ENCODE measurements at places on chromosomes 3 and 15.
A peak's percentile ranks its signal among the peaks of the same experiment; 100 is the strongest.

DNA sequence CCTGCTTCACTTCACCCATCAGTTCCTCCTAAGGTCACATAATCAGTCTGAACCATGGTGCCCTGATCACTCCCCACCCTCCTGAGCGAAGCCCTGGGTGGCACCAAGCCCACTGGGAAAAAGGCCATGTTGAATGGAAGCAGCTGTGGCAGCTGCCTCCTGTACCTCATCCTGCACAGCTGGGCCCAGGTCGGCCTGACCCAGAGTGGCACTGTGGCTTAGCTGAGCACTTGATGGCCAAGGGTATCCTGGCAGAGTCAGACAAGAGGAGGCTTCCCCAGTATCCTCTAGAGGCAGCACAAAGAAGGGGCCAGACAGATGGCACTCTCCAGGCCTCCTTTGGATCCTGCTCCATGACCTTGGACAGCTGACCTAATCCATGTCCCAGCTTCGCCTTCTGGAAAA is 68.4 kb downstream of the TLE3 start:
- no peak for DNase-seq

DNA sequence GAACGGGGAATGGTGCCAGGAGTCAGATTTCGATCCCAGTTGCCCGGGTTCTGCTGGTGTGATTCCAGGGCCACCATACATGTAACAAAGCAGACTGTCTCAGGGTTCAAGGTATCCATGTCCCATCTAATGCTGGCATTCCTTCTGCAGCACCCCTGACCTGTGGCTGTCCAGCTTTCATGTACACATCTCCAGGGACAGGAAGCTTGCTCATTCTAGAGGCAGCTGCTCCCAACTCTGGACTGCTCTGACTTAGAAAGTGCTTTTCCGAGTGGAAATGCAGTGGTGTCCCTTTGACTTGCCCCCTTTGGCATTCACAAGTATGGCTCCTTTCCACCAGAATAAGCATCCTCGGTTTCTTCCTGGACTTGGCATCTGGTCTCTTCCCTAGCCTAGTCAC is 30.9 kb downstream of the PML start:
- DNase-seq, result no peak

GRCh38 chr3:55170444-55170843 is 242.6 kb upstream of the LRTM1 start:
- no peak for DNase-seq

- DNase-seq, result no peak
Observed at GRCh38 chr3:16932877-16933276, 48.1 kb downstream of the PLCL2 start.

DNA sequence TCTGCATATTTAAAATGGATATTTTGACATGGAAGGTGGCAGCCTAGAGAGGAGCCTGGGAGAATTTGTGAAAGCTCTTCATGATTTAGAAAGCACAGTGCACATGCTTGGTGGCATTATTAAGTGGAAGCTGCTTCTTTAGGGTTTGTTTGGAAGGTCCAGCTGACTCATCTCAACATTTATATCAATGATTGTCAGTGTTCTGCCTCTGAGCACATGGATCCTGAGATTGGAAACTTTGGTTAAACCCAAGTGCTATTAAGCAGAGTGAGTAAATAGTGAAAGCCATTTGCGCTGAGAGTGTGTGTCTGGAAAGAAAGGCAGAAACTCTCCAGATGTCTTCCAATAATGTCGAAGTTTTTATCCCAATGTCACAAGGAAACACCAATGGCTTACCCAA is 7.4 kb downstream of the NOX5 start:
- no peak for DNase-seq

- no peak for DNase-seq
Observed at GRCh38 chr15:49041426-49041825, 4.8 kb downstream of the SECISBP2L start.

GRCh38 chr3:117011687-117012250 is 302.2 kb downstream of the TUSC7 start:
- DNase-seq, result no peak

- no peak for DNase-seq
Observed at GRCh38 chr3:177968891-177969290, 567.3 kb upstream of the KCNMB2 start.

DNA sequence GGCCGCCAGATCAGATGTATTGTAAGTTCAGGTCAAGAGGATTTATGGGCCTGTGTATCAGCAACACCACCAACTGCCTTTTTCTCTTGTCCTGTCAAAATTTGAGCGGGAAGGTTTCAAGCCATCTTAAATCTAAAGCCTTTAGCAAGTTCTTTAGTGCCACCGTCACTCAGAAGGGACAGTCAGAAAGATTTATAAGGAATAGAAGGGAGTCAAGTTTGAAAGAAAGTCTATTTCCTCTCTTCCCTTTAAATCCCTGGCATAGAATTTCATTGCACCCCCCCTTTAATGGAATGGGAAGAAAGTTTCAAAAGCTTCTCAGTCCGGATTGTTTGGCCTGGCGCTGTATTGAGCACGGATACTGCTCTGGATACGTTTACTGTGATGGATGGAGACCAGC is 359.4 kb downstream of the FEZF2 start:
- DNase-seq, result no peak

DNA sequence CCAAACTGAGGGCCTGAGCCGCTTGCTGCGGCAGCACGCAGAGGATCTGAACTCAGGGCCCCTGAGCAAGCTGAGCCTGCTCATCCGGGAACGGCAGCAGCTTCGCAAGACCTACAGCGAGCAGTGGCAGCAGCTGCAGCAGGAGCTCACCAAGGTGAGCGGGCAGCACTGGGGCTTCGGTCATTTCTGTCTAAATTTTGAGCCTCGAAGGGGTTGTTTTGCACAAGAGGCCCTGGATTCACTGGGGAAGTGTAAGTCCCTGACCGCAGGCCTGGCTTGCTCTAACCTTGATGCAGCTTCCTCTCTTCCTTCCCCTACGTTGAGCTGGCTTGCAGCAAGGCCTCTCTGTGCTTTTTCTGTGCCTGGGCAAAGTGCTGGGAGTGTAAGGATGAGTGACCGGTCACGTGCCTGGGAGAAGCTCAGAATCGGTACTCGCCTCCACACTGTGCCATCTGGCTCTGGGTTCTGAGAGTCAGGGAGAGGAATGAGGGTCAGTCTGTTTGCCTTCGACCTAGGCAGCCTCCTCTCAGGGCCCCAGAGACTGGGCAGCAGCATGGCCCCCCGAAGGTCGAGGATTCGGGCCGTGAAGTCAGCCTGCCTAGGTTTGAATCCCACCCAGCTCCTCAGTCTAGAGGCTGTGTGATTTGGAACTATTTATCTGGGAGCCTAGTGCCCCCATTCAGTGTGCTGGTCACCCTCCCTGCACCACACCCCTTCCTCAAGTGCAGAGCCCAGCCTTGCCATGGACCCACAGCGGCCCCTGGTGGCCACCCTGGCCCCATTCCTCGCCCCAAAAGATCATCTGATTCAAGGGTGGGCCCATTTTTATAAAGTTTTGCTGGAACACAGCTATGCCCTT is 1.4 kb downstream of the FES start:
- DNase-seq, result peak; percentile 85

GRCh38 chr15:76575274-76575673 is 238.7 kb downstream of the ISL2 start:
- DNase-seq, result no peak

- no peak for DNase-seq
Observed at GRCh38 chr3:4759689-4760312, 219.4 kb upstream of the BHLHE40 start.

DNA sequence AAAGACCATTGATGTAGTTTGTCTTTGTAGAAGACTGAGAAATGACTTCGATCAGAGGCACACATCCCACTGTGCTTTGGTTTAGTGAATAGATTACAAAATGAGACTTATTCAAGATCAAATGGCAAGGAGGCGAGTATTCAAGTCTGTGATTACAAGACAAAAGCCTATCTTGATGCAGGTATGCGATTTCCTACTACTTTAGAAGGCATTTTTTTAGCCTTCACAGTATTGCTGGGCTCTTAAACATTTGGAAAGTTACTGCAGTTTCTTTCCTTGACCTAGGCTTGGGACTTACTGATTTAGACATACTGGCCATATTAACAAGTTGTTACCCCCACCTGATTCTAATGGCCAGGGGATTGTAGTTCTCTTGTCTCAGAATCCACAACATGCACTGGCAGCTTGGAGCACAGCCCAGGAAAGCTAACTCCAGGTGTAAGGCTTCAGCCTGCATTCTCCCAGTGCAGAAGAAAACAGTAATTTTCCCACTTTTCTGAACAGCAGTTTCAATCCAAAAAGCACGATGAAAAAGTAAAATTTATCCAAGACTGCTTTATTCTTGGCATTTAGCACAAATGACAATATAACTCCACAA is 311.6 kb downstream of the EPHA6 start:
- DNase-seq, result no peak

DNA sequence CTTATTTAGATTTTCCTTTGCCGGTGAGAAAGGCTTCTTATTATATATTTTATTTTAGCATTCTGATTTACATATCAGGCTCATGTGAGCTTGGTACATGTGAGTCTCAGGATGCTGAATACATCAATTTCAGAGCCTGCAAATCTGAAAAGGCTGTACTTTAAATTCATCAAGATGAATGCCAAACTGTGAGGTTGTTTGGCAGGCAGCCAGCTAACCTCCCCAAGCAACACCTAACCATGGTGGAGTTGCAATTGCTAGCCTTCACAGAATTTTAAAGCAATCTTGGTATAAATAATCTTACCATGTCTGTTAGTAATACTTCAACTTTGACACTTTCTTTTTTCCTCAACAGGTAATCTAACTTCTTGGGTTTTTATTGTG is 252.5 kb downstream of the CDIN1 start:
- no peak for DNase-seq

- DNase-seq, result no peak
Observed at GRCh38 chr3:31724651-31725050, 191.9 kb downstream of the STT3B start.

DNA sequence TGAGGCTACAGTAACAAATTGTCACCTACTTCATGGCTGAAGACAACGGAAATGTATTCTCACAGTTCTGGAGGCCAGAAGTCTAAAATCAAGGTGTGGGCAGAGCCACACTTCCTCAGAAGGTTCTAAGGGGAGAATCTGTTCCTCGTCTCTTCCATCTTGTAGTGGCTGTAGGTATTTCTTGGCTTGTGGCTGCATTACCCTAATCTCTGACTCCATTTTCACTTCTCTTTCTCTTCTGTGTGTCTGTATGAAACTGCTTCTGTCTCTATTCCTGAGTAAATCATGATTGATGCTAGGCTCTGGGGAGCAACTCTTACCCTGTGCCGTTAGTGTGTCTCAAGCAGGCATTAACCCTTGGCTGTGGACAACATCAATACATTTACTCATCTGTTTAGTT is 164.7 kb downstream of the SQOR start:
- DNase-seq, result no peak

DNA sequence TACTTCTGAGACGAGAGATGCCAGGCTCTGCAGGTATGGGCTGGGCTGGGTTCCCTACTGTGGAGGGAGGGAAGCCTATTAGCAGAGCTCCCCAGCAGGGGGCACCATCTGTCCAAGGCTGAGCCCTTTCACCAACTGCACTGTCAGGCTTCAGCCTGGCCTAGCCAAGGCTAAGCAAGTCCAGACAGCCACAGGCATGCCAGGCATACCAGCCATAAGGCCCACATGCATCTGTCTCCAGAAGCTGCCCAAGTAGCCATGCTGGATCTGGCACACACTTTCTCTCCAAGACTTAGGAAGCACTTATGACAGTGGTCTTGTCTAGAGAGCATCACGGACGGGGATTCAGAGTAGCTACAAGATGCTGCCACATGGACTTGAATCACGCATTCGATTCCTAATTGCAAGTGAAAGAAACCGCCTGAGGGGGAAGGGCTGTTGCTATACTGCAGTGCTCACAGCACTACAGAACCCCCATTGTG is 28.3 kb downstream of the RUVBL1 start:
- DNase-seq, result peak; percentile 82

GRCh38 chr3:64908251-64908685 is 220.5 kb upstream of the ADAMTS9 start:
- DNase-seq, result no peak

- DNase-seq, result no peak
Observed at GRCh38 chr15:48330105-48330785, 984 bp upstream of the DUT start.

DNA sequence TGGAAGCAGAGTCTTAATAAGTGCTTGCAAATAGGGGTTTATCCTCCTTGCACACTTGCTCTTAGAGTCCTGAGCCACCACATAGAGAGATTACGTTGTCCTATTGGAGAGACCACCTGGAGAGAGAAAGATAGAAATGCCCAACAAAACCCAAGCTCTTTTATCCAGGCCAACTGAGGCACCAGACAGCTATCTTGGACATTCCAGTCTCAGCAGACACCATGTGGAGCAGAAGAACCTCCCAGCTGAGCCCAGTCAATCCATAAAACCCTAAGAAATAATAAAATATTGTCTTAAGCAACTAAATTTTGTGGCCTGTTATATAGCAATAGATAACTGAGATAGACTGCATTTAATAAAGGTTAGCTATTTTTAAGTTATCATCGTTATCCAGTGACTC is 105.7 kb upstream of the PFN2 start:
- no peak for DNase-seq

GRCh38 chr3:51931756-51932155 is 9.9 kb downstream of the RRP9 start:
- DNase-seq, result no peak

All from HuH-7.5 (cell line).